GM18507 (cell line): ENCODE measurements at places on chromosomes 7 and 10.

DNA sequence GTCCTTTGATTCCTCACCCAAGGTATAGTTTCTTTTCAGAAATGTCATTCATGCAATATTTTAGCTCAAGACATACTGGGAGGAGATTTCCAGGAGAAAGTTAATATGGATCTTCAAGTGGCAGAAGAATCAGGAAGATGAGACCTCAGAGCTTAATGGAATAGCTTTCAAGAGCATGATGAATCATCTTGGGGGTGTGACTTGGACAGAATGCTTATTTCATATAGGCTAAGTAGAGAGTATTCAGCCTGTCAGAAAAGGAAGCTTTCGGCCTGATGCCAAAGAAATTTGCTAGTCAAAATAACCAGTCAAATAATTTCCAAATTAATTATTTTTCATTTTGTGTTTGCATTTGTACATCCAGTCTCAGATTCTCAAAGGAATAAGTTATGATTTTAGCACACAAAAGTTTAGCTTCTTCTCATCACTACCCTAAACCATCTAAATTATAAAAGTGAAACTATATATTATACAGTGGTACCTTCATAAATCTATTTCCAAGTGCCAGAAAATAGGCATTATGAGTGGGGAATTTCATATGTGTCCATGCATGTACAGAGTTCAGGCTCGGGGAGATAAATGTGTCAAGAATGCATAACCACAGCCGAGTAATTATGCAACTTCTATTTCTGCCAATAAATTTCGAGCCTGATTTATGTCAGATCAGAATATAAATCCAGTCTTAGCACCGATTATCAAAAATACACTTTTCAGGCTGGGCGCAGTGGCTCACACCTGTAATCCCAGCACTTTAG, 27.3 kb upstream of the CALD1 start:
- no peak for DNase-seq

GRCh38 chr7:76383089-76383944, 24.5 kb upstream of the YWHAG start:
- no peak for DNase-seq

GRCh38 chr10:124739986-124740368, 4.2 kb downstream of the FAM53B start:
- no peak for DNase-seq

DNA sequence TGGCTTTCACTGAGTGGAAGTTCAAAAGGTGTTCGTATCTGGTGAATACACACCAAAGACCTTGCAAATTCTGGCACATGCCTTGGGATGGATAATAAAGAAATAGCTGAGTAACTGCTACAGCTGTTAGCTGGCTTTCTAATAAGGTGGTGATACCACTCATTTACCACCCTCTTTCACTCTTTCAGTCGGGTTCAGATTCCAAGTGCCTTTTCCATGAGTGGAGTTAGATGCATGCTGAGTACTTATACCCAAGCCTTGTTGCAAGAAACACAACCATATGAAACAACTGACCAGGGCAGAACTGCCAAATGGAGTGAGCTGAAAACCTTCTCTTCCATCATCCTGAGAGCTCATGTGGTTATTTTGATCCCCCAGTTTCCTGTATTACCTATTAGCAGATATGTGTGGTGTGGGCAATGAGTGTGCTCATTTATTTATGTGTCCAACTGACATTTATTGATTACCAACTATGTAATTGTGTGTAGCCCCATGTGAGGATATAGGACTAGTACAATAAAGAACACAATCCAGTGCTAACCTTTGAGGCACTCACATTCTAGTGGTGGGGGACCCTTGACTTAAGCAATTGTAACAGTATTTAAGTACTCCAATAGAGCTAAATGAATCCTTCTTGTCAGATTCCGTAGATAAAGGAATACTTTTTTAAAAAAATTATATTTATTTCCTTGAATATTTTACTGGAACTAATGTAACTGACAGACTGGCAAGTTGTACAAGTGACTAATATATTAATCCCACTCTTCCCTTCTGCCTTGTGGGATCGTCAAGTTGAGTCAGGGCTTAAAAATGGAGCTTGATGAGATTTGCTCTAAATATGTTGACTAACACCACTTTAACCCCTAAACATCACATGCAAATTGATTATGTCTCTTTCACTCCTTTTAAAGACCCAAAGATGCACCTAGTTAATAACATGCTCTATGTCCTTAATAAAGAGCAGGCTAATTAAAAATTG, 124.7 kb downstream of the ARID5B start:
- DNase-seq: no peak

DNA sequence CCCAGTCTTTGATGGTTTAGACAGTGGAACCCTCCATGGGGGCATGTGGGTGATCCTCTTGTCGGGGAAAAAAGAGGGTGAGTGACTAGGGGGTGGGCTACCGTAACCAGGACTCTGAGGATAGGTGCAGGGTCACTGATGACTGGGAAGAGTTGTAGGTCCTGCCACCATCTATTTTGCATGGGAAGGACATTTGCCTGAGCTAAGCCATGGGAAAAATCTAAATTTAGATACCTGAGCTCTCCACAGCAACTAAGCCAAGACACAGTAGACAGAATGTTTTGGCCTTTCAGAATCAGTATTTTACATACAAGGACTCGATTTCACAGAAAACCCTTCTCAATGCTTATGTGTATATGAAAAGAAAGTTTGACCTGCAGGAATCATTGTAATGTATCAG, 52.7 kb downstream of the KIAA1217 start:
- DNase-seq: no peak

- no peak for DNase-seq
Measured at GRCh38 chr7:152760854-152761748, 1.5 kb downstream of the ACTR3B start.

GRCh38 chr7:66556549-66557213, 72.0 kb upstream of the KCTD7 start:
- no peak for DNase-seq

- no peak for DNase-seq
Measured at GRCh38 chr7:46175221-46175620, 254.1 kb upstream of the IGFBP3 start.

DNA sequence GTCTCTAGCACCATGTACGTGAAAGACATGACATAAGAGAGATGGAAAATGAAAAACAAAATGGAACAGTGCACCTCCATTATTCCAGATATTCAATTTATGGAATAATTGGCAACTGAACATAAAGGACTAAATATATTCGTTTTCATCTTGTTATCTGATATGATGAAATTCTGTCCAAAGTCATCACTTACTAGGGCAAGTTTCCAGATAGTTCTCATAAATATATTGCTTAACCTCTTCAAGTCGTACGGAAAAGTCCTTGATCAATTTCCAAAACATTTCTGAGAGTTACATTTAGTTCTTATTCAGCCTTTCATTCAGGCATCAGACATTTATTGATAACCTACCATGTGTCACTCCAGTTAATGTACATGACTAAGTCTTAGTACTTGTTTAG, 185.2 kb downstream of the HGF start:
- DNase-seq: no peak

GRCh38 chr7:71661671-71662224, 529.8 kb downstream of the GALNT17 start:
- DNase-seq: no peak

DNA sequence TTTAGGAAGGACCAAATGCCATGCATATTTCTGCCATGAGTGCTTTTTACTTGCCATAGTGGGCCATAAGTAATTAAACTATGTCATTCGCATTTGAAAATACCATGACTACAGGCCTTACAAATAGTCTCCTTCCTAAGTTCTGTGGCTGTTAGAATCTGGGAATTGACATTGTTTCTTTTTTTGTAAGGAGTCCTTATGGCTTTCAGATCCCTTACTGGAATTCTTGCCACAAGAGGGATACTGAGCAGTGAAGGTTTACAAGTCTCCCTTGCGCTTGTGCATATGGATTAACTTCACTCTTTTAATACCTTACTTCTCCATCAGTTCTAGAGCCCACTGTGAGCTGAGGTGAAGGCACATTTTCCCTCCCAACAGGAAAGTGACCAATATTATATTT, 166.0 kb downstream of the NRG3 start:
- DNase-seq: no peak

GRCh38 chr7:48028938-48029337, at the start of gene SUN3:
Gene SUN3 (minus strand): TSS chr7:48029107. CDS start chr7:48028938, 169 bp downstream.
- no peak for DNase-seq

DNA sequence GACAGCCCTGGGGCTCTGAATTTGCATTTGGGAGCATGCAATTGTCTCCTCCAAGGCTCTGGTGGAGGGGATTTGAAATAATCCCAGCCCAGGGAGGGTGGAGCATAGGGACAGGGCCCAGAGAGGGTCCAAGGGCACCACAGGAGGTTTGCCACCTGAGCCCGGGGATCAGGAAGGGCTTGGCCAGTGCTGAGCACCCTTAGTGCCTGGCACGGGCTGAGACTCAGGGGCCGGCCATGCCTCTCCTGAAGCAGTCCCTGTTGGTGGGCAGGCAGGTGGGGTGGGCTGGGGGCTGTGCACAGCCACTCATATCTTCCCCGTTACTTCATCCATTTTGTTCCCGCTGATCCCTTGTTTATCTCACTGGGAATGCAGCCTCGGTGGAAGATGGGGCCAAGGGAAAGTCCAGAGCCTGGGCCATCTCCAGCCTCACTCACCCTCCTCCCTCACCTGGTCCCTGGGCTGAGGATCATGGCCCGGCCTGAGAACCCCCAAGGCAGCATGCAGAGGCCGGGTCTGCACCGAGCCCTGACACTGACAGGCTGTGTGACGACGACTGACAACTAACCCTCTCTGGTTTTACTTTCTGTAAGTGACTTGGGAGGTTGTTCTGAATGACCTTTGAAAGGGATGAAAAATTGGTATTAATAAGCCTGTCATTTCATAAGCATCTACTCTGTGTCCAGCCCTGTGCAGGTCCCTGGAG, 38.5 kb downstream of the KCTD7 start:
- no peak for DNase-seq

DNA sequence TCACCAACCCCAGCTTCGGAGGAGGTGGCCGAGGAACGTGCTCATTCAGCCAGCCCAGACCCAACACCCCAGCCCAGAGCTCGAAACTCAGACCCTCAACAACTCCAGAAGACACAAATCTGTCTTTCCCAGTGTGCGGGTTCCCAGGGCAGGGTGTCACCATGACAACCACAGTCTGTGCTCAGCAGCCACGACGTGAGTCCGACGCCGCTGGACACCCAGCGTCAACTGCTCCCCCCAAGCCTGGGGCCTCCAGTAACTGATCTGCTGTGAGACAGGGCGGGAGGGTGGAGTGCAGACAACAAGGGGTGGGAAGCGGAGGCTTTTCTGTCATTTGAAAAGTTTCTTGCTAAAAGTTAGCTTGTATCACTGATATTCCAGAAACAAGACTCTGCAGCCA, 167.2 kb downstream of the MAD1L1 start:
- DNase-seq: no peak

DNA sequence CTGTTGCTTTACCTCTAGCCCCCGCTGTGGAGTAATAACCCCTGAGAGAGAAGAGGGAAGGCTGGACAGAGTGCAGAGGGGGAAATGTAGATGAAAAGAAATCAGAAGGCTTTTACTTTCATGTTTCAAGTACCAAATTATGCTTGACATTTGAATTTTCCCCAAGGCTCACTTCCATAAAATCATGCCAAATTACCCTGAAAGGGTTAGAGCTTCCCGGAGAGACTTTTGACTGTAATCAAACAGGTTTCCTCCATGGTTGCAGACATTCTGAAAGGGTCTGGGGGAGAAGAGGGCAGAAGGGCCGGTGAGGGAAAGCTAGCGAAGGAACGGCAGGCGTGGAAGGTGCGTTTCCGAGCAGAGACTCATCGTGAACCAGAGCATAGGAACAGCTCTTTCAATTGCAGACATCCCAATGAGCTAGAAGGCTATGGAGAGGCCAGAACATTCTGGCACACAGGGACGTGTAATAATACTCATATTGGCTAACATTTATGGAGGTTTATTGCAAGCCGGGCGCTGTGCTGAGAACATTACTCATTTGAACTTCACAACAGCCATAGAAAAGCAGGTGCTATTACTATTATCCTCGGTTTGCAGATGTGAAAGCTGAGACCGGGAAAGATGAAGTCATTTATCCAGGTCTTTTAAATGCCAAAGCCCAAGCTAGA, 620.8 kb upstream of the AUTS2 start:
- no peak for DNase-seq

DNA sequence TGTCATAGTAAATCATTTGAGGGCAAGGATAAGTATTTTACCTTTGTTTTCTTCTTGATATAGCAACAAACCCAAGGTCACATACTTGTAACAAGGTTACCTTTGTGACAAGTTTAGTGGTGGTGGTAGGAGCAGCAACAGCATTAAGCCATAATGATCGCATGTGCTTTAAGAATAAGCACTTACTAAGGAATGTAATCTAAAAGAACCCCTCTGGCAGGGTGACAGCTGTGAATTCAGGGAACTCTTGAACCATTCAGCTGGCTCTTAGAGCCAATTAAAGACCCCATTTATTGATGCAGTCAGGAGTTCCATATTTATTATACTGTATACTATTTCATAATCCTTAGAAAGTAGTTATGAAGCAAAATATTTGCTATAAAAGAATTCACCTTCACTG, 370.8 kb downstream of the EXOC4 start:
- no peak for DNase-seq

DNA sequence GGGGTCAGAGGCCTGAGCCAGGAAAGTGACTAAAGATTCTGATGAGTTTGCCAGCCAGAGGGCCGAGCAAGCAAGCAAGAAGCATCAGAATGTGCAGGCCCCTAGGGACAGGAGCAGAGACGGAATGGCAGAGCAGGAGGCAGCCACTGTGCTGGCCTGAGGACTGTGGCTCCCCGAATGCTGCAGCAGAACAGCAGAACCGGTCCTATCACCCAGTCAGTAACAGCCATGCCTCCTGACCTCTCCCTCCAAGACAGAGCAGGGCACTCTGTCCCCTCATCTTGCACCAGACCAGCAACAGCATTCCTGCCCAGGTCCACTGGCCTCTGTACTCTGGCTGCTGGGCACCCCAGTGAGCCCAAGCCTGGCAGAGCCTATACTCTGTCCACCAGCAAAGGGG, 85.9 kb downstream of the ARHGAP22 start:
- DNase-seq: no peak

GRCh38 chr7:121003986-121004685, 15.6 kb downstream of the CPED1 start:
- no peak for DNase-seq

- peak; percentile 30 for DNase-seq
Measured at GRCh38 chr10:110610308-110610774, 33.8 kb upstream of the RBM20 start.

- no peak for DNase-seq
Measured at GRCh38 chr7:2521952-2522591, 2.5 kb downstream of the LFNG start.

- no peak for DNase-seq
Measured at GRCh38 chr10:77377034-77377433, 260.6 kb downstream of the KCNMA1 start.

DNA sequence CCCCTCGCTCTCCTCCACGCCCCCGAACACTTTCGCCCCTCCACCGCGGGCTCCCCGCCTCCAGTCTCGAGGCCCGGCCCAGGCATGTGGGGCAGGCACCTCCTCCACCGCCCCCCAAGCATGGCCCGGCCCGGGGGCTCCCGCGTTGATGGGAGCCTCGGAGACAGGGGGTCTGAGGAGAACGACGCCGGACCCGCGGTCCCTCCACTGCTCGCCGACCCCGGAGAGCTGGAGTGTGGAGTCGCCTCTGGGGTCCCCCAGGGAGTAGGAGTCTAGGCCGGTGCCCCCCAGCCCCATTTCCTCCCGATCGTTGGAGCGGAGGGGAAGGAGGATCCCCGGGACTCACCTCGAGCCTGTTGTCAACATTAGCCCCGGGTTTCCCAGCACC, 206 bp downstream of the UPF2 start:
- no peak for DNase-seq
